Activated T-cell treated with anti-CD3 and anti-CD28 coated beads, Interleukin-2, amount 50 U/mL, for 24 hours (primary cell): ENCODE measurements at places on chromosomes 13 and 19.

DNA sequence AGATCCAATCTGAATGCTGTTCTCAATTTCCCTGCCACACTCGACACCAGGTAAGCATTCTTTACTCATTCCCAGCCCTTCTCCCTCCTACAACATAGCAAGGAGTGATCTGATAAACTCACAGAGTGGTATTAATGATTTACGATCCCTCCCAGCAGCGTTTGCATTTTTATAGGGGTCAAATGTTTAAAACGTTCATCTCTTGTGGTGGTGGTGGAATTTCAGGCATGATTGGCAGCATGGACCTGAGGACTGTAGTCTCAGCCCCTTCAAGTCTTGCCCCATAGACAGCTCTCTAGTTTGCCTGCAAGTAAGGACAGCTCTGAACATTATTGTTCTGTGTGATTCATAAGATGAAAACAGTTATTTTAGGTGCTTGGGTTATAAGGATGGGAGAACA lies 565.7 kb downstream of the EFNB2 start:
- H3K27me3 ChIP-seq: no peaks in the 10 kb centered on the region
- no peak overlapping the region for H3K27ac ChIP-seq
- no peaks in the 10 kb centered on the region for H3K4me1 ChIP-seq

GRCh38 chr19:20271215-20271926 lies 104.4 kb downstream of the ZNF486 start:
- H3K27ac ChIP-seq: no peak overlapping the region
- no peaks in the 10 kb centered on the region for H3K4me1 ChIP-seq
- no peak for DNase-seq
- H3K27me3 ChIP-seq: no peaks in the 10 kb centered on the region

DNA sequence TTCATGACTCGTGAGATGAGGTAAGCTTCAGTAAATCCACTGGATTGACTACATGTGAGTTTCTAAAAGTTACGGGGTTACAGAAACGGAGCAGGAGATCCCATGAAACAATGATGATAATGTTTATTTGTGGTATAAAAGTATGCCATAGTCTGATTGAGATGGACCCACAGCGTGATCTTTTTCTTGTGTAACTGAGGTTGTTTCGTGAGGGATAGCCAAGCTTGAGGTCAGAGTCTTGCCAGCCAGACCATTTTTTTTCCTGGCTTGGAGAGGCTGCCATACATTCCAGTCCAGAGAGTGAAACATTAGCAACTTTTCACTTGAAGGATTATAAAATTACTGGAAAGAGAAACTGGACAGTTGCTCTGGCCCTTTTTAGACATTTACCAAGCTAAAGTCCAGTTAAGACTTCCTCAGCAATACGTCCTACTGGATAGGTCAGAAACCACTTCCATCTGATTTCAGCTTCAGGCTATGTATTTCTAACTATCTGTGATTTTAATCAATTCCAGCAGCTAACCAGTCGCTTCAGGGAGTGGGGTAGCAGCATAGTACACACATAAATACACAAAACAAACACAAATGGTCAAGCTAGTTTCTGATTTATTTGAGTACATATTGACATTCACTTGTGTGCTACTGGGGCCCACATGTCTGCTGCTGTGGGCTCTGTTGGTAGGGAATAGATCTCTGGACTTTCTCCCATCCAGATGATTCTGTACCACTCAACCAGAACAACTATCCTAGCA lies 194.6 kb downstream of the POSTN start:
- no peaks in the 10 kb centered on the region for H3K27me3 ChIP-seq
- no peak for DNase-seq
- H3K36me3 ChIP-seq: no peaks in the 10 kb centered on the region
- H3K4me1 ChIP-seq: no peaks in the 10 kb centered on the region
- H3K27ac ChIP-seq: no peak overlapping the region
- H3K4me3 ChIP-seq: no peak overlapping the region

GRCh38 chr19:42267644-42268141 lies 1.4 kb upstream of the CIC start:
- no peaks in the 10 kb centered on the region for H3K27me3 ChIP-seq
- H3K27ac ChIP-seq: no peak overlapping the region
- DNase-seq: no peak
- peaks cover 21% of the 10 kb centered on the region for H3K4me1 ChIP-seq
- no peak overlapping the region for H3K4me3 ChIP-seq

DNA sequence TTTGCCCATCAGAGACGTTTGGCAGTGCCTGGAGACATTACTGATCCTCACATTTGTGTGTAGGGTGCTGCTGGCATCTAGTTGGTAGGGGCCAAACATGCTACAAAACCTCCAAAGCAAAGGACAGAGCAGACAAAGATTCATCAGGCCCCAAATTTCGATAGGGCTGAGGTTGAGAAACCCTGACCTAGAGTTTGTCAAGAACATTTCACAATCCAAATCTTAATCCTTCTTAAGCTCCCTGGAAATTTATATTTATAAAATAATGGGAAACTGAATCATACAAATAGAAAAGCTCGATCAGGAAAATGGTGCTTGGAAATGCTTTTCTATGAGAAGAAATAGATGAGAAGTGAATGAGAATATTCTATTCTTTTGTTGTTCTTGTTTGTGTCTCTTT lies 273.6 kb downstream of the DCT start:
- H3K4me1 ChIP-seq: peaks cover 3% of the 10 kb centered on the region
- DNase-seq: no peak
- no peaks in the 10 kb centered on the region for H3K27me3 ChIP-seq
- H3K36me3 ChIP-seq: no peaks in the 10 kb centered on the region
- no peak overlapping the region for H3K4me3 ChIP-seq
- no peak overlapping the region for H3K27ac ChIP-seq
